ENCODE measurements at places on chromosomes 16 and 17.

DNA sequence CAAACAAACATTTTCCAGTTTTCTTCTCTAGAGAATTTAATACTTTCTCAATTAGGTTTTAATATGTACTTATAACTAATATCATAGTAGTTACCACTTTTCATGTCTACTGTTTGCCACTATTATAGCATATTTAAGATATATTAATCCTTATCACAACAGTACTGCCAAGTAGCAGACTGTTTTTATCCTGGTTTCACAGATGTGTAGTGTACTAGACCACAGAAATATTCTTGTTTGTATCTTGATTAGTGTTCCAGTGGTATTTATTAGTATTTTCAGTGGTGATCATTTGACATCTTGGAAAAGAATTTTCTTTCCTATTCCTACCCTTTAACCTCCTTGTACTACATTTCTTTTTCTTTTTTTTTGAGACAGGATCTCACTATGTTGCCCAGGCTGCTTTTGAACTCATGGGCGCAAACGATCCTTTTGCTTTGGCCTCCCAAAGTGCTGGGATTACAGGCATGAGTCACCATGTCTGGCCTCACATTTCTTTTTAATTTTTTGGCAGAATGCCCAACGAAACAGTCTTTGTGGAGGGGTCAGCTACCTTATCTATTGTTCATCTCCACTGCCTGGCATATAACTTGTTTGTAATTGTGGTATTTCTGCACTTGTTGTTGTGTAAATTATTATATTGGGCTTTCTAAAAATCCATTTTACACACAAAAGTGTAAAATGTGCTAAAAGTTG, 27.2 kb downstream of the MAP2K4 start:
- DNase-seq = no peak
- H3K4me3 ChIP-seq = no peak overlapping the region
- H3K4me1 ChIP-seq = peaks cover 9% of the 10 kb centered on the region
- H3K27ac ChIP-seq = no peak overlapping the region
- no peaks in the 10 kb centered on the region for H3K27me3 ChIP-seq

GRCh38 chr17:43636426-43636825, 25.3 kb downstream of the MEOX1 start:
- H3K27me3 ChIP-seq = peaks cover 3% of the 10 kb centered on the region
- H3K4me3 ChIP-seq = no peak overlapping the region
- no peaks in the 10 kb centered on the region for H3K36me3 ChIP-seq
- no peak overlapping the region for H3K27ac ChIP-seq

DNA sequence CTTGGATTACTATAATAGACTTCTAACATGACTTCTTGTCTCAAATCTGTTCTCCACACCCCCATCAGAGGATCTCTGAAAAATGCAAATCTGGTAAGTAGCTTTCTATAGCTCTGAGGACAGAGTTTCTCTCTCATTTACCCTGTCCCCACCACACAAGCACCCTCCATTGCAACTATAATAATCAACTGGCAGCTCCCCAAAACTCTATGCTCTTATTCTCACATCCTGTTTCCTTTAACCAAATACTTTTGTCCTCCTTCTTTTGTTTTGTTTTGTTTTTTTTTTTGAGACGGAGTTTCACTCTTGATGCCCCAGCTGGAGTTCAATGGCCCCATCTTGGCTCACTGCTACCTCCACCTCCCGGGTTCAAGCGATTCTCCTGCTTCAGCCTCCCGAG, 73.4 kb downstream of the HELZ start:
- H3K4me1 ChIP-seq = no peaks in the 10 kb centered on the region
- no peaks in the 10 kb centered on the region for H3K27me3 ChIP-seq

DNA sequence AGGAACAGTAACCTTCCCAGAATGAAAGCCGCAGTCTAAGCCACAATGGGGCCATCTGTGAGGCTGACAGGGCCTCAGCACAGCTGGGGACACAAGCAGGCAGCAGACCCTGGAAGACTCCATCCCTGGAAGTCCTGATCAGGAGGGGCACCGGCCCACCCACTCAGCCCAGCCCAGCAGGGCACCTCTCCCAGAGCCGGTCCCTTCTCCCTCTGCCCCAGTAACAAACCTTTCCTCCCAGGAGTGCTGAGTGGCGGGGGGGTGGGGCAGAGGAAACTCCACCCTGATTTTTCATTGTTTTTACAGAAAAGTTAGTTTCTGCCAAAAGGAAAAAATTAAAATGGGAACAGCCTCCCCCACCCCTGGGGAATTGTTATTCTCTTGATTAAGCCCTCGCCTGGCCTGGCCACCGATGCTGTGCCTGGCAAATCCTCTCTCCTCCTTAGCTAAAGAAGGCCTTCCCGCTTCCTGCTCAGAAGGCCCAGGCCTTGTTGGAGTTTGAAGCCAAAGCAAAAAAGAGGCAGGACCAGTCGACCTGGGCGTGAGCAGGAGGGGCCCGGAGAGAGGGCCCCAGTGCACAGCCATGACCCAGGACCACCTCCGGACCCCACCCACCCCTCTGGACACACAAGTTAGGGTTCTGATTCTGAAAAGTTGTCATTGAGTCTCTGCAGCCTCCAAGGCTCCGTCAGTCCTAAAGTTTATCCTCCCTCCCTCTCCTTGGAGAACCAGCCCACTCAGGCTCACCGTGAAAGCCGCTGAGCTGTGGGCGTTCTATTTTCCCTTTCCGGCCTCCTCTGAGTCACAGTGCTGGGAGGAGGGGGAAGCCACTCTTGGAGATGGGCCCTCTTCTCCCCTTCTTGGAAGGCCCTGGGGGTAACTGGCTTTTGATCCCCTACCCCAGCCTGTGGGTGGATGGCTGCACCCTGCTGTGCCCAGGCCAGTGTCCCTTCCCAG, 128.4 kb upstream of the TNRC6C start:
- H3K4me1 ChIP-seq = peaks cover 2% of the 10 kb centered on the region
- no peaks in the 10 kb centered on the region for H3K36me3 ChIP-seq
- peaks cover 12% of the 10 kb centered on the region for H3K27me3 ChIP-seq
- DNase-seq = no peak
- no peak overlapping the region for H3K27ac ChIP-seq

GRCh38 chr17:65290616-65291015, 153.4 kb downstream of the RGS9 start:
- no peak for DNase-seq
- H3K4me3 ChIP-seq = no peak overlapping the region
- H3K27ac ChIP-seq = no peak overlapping the region
- no peaks in the 10 kb centered on the region for H3K36me3 ChIP-seq

- H3K27ac ChIP-seq = peak overlapping the region; percentile 86
- H3K4me1 ChIP-seq = peaks cover 37% of the 10 kb centered on the region
- DNase-seq = peak; percentile 81
These were observed 2.3 kb downstream of the LIMD2 start for GRCh38 chr17:63697341-63698286.

GRCh38 chr17:38969281-38969680, 2.1 kb upstream of the FBXO47 start:
- H3K27ac ChIP-seq = no peak overlapping the region
- H3K27me3 ChIP-seq = no peaks in the 10 kb centered on the region
- H3K4me1 ChIP-seq = peaks cover 15% of the 10 kb centered on the region
- no peak overlapping the region for H3K4me3 ChIP-seq
- no peak for DNase-seq

- no peaks in the 10 kb centered on the region for H3K4me1 ChIP-seq
- H3K36me3 ChIP-seq = no peaks in the 10 kb centered on the region
- no peak within 1 kb of the TSS for H3K4me3 ChIP-seq
- H3K27me3 ChIP-seq = peaks cover 25% of the 10 kb centered on the region
These were observed at the start of gene CARD14 for GRCh38 chr17:80169784-80170500. Gene CARD14 (plus strand): TSS chr17:80170030. CDS start chr17:80181439, 11,409 bp downstream.

DNA sequence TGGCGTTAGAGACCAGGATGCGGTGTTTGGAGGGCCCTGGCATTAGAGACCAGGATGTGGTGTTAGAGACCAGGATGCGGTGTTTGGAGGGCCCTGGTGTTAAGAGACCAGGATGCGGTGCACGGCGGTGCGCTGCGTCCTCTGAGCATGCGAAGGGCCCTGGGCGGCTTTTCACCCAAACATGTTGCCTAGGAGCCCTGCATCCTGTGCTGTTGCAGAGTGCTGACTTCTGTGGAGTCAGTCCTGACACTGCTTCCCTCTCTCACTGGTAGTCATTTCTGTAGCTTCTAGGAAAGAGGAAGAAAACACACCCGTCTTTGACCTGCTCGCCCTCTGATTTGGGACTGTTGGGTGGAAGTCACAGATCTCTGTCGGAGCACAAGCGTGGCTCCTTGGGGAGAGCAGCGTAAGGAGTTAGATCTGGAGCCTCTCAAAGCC, 141.2 kb downstream of the LAT start:
- peaks cover 3% of the 10 kb centered on the region for H3K4me1 ChIP-seq
- no peaks in the 10 kb centered on the region for H3K27me3 ChIP-seq
- no peak for DNase-seq
- H3K36me3 ChIP-seq = no peaks in the 10 kb centered on the region
- H3K27ac ChIP-seq = peak overlapping the region; percentile 12
- no peak overlapping the region for H3K4me3 ChIP-seq

GRCh38 chr16:84312783-84313382, 18.2 kb downstream of the WFDC1 start:
- no peak overlapping the region for H3K4me3 ChIP-seq
- H3K4me1 ChIP-seq = no peaks in the 10 kb centered on the region
- no peaks in the 10 kb centered on the region for H3K36me3 ChIP-seq
- no peak for DNase-seq
- H3K27me3 ChIP-seq = peaks cover 46% of the 10 kb centered on the region

DNA sequence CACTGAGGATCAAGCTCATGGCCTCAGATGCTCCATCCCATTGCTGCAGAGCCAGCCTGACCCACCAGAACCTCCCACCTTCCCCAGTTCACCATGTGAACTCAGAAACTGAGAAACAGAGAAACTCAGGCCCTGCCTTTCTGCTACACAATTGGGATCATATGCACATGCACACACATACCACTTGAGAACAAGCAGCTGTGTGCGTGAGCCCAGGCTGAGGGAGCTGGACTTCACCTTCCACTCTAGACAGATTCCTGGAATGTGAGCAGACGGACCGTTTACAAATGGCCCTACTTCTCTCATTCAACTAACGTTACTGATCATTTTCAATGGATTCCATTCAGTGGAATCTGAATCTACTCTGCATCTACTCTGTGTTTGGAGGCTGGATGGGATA, 1.7 kb upstream of the SPEM2 start:
- no peaks in the 10 kb centered on the region for H3K4me1 ChIP-seq
- DNase-seq = no peak
- no peaks in the 10 kb centered on the region for H3K27me3 ChIP-seq
- no peak overlapping the region for H3K4me3 ChIP-seq
- no peaks in the 10 kb centered on the region for H3K36me3 ChIP-seq
